A549 treated with ZK216348 at 1 μM for 4 hours (cell line): ENCODE measurements at places on chromosomes 5 and 9. TPM values are rescaled to one million over a fixed set of nuclear protein-coding genes. Genes with fewer than 3 reads are reported as not detected.

Gene CARTPT
- not detected in 5 replicates for total RNA-seq

Gene GRM6
- not detected in 5 replicates for total RNA-seq

Gene DMRT3
- not detected in 5 replicates for total RNA-seq

Gene NPR3
- total RNA-seq: 15.6 to 22.5 TPM (median 19.0 TPM) in 5 replicates

Gene SV2C
- 0.01 to 0.02 TPM in 2 of 5 replicates, not detected in the others for total RNA-seq

Gene MSX2
- 3.0 to 5.7 TPM (median 5.4 TPM) in 5 replicates for total RNA-seq

Gene CCNJL
- 10.5 to 14.3 TPM (median 13.6 TPM) in 5 replicates for total RNA-seq

Gene CTXN3
- not detected in 5 replicates for total RNA-seq

Gene MAP1B
- total RNA-seq: 27.9 to 50.7 TPM (median 47.0 TPM) in 5 replicates

Gene WHRN
- total RNA-seq: 3.9 to 8.6 TPM (median 7.2 TPM) in 5 replicates

Gene C9orf152
- total RNA-seq: 0.07 to 0.13 TPM (median 0.09 TPM) in 5 replicates
